Activated naive CD8-positive, alpha-beta T cell treated with anti-CD3 and anti-CD28 coated beads, Interleukin-2, amount 10 ng/mL, durations not matched to agents 7 days and 5 days (primary cell): ENCODE measurements at places on chromosomes 7 and 10. TPM values are rescaled to one million over a fixed set of nuclear protein-coding genes. Genes with fewer than 3 reads are reported as not detected.

DNA sequence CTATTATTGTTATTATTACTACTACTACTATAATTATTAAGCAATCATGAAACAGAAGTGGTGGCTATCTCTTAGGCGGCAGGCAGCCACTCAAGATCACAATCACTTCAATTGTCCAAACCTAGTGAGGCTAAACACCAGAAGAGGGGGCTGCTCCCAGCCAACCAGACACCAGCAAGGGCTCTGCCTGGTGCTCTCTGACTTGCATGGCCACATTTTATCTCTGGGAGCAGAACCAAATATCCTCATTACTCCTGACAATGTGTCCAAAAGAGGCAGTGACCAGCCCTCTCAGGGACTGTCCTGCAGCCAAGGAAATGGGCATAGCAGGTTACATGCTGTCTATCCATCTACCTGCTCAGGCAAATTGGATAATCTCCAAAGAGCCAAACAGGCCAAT, 187.4 kb upstream of the PDE1C start:
- DNase-seq, result no peak

- no peak for DNase-seq
Measured at GRCh38 chr10:118783776-118784545, 29.2 kb upstream of the CACUL1 start.

DNA sequence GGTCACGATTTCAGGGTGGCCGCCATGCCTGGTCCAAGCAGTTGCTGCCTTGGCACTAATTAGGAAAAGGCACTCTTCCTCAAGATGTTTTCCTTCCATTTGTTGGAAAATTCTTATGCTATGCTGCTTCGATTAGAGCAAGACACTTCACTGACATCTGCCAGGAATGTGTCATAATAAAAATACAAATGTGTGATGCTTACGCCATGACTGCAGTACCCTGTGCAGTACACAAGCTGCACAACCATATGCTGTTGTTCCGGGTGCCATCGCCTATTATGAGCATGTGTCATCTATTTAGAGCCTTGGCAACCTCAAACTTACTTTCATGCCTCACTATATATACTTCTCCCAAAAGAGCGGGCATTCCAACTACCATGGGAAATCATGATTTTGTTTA, 14.9 kb upstream of the MPP7 start:
- DNase-seq, result no peak

GRCh38 chr10:15245530-15245929, 77.0 kb upstream of the NMT2 start:
- peak; percentile 44 for DNase-seq

- no peak for DNase-seq
Measured at GRCh38 chr7:26320878-26321277, 29.2 kb downstream of the SNX10 start.

DNA sequence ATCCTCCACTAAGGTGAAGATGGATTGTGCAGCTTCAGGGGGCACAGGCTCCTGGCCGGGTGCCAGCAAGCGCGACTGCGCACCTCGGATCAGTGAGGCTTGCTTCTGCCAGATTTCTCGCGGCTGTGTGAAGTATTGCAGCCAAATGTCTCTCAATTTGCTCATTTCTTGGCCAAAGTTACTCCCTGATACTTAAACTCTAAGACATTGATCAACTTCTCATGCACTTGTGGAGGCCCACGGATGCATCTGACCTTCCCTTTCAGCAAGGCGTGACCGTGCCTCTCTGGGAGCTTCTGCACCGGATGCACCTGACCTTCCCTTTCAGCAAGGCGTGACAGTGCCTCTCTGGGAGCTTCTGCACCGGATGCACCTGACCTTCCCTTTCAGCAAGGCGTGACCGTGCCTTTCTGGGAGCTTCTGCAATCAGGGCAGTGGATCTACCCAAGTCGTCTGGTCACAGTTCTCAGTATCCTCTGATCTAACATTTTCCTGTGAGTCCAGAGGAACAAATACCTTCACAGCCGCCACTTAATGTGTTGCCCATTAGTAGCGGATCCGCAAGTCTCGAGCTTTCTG, 248.3 kb downstream of the ADARB2 start:
- no peak for DNase-seq

- no peak for DNase-seq
Measured at GRCh38 chr7:69878591-69878990, 280.3 kb downstream of the AUTS2 start.

GRCh38 chr7:90536449-90536848, 59.7 kb upstream of the CDK14 start:
- DNase-seq, result no peak

- DNase-seq, result no peak
Measured at GRCh38 chr7:48244864-48245271, 73.6 kb downstream of the ABCA13 start.

DNA sequence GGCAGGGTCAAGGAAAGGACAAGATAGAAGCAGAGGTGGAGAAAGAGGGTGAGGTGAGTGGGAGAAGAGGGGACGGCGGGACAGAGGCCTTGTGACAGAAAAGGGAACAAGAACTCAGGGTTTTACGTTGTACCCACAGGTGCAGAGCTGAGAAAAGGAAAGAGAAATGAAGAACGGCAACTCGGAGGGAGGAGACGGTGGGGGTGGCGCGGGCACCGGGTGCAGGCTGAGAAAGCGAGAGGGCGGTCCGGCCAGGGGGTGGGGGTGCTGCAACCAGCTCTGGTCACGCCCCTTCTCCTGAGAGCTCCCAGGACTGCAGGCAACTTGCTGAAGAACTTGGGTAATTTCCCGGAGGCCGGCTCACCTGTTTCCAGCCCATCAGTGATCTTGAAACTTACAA, 65.3 kb downstream of the CARD11 start:
- peak; percentile 73 for DNase-seq

DNA sequence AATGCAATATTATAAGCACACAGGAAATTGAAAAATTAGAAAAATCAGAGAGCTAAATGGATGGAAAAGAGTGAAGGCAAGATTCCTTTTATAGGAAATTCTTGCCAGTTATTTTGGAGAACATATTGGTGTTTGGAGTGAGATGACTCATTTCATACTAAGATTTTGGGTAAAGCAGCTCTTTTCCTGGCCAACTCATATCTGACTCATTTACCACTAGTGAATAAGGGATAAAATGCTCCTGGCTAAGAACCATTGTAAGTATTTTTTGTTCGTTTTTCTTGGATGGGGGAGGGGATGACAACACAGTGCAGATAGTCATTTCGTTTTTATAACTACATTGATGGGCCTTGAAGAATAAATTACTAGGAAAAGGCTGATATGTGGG, 139.3 kb downstream of the TWIST1 start:
- DNase-seq, result no peak

GRCh38 chr7:74183142-74183541, 9.0 kb downstream of the EIF4H start:
- no peak for DNase-seq

GRCh38 chr10:25157650-25158049, 17.2 kb upstream of the GPR158 start:
- no peak for DNase-seq

DNA sequence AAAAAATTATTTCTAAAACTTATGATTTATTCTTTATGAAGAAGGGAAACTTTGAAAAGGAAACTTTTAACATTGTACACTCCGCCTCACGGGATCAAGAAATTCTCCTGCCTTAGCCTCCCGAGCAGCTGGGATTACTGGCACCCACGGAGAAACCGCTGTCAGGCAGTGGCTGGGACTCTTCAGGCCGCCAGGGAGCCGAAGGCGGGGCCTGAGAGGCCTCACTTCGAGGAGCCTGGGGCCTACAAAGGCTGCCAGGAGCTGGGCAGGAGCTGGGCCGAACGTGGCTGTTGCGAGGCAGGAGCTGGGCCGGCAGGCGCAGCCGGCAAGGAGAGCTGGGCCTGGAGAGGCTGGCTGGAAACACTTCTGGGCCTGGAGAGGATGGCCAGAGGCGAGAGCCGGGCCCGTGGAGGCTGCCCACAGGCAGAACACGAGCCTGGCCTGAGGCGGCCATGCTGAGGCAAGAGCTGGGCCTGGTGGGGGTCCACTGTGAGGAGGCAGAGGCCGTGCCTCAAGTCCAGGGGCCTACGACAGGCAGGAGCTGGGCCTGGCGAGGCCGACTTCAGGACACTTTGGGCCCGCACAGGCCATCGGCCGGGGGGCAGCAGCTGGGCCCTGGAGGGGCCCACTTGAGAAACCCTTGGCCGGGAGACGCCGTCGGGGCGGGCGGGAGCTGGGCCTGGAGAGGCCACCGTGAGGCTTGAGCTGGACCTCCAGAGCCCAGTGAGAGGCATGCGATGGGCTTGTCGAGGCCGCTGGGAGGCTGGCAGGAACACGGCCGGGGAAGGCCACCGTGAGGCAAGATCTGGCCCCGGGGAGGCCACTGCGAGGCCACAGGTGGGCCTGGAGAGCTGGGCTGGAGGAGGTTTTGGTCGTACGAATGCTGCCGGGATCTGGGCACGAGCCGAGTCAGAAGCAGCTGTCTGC, 23.7 kb downstream of the MDH2 start:
- no peak for DNase-seq

DNA sequence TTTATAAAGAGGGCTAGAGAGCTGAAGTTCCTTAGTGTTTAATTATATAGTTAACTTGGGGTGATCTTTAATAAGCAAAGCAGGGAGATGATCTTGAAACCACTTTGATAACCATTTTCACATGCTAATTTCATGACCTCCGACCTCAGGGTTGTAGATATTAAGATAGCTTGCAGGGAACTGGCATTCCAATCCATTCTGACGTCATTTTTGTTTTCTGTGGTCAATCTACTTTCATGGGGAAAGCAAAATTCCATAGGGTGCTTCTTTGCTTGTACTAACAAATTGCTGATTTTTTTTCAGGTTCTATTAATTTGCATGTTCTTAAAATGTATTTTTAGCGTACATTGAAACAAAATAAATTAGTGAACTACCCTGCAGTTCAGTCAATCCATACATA, 139.3 kb downstream of the CDCA7L start:
- no peak for DNase-seq

DNA sequence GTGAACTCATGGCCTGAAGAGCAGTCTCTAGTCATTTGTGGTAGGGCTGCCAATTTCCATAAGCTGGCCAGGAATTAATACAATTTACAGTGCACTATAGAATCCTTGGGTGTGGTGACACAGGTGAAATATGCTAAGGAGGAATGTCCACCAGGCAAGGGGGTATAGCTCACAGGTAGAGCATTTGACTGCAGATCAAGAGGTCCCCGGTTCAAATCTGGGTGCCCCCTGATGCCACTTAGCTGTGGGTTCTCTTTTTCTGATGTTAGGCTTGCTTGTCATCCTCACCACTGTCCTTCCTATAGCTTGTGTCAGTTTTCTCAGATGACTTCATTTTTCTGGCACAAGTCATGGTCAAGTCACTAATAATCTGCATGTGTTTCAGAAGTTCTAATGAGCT, 108.7 kb downstream of the ZNF467 start:
- no peak for DNase-seq

- DNase-seq, result no peak
Measured at GRCh38 chr7:27160145-27160545, 3.7 kb upstream of the HOXA7 start.

DNA sequence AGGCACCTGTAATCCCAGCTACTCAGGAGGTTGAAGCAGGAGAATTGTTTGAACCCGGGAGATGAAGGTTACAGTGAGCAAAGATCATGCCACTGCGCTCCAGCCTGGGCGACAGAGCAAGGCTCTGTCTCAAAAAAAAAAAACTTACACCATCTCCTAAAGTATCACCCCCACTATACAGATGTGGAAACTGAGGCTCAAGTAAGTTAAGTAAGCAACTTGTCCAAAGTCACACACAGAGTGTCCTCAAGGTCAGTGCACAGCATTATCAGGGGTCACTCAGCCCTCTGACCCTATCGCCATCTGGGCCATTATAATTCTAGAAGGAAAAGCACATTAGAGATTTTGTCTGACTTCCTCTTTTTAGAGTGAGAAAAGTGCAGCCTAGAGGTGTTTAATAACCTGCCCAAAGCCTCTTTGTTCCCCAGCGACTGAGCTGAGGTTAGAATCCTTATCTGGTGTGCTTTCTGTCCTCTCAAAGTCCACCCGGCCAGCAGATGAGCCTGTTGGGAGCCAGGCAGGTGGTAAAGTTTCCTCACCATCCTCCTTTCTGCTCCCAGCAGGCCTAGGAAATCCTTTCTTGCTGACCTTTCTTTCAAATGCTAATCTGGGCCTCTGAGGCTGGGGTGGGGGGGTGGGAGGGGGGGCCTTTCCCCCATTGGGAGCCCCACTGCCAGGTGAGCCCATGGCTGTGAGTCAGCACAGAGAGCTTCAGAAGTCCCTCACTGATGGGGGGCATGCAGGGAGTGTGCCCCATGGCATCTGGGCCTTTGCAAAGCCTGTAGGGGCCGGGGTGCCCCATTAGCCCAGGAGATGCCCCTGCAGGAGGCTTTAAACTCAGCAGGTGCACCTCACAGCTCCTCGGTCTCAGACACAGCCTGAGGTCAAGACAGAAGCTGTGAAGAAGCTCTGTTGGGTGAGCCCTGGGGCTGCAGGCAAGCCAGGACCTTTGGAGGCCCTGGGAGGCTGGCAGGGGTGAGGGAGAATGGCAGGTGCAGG, 12.0 kb upstream of the KCNMA1 start:
- DNase-seq, result no peak

DNA sequence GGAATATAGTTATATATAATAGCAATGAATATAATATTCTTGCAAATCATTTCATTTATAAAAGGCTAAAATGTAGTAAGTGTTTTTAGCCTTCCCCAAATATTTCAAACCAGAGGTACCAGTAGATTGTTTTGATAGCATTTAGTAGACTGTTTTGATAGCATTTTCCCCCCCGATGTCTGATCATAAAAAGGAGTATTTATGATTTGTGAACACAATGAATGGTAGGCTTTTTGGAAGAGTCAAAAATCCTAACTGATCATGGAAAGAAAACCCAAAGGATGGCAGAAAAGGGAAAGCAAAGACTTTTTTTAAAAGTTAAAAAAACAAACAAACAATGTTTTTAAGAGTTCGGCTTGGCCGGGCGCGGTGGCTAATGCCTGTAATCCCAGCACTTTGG, 152.5 kb downstream of the PIP4K2A start:
- DNase-seq, result no peak

DNA sequence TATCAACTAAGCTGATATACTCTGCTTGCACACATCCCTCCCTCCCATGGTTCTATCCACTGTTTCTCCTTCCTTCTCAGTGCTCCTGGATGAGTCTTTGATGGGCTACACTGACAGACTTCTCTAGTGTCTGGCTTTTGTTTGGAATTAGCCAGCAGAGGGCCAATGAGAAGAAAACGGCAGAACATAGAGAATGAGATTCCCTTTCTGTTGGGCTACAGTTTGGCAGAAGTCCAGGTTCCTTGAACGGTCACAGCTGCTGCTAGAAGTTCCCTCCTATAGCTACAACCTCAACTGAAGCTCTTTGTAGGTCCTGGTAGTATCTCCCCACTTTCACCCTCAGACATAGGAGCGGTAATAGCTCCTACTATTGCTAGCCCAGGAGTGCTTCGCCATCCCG, 251.1 kb upstream of the LRRN3 start:
- no peak for DNase-seq

GRCh38 chr7:22726907-22727713, at the start of gene IL6:
Gene IL6 (plus strand): TSS chr7:22727200. CDS start chr7:22727263, 63 bp downstream.
- DNase-seq, result peak; percentile 50

OR2A12 gene
- total RNA-seq, result not detected

DNA2 gene
- total RNA-seq, result 36.1 TPM

KCNMA1 gene
- total RNA-seq, result 0.39 TPM

TAS2R4 gene
- total RNA-seq, result 1.4 TPM

AKR1D1 gene
- not detected for total RNA-seq

TBXAS1 gene
- 2.1 TPM for total RNA-seq
